ENCODE measurements at places on chromosomes 11 and 22.

DNA sequence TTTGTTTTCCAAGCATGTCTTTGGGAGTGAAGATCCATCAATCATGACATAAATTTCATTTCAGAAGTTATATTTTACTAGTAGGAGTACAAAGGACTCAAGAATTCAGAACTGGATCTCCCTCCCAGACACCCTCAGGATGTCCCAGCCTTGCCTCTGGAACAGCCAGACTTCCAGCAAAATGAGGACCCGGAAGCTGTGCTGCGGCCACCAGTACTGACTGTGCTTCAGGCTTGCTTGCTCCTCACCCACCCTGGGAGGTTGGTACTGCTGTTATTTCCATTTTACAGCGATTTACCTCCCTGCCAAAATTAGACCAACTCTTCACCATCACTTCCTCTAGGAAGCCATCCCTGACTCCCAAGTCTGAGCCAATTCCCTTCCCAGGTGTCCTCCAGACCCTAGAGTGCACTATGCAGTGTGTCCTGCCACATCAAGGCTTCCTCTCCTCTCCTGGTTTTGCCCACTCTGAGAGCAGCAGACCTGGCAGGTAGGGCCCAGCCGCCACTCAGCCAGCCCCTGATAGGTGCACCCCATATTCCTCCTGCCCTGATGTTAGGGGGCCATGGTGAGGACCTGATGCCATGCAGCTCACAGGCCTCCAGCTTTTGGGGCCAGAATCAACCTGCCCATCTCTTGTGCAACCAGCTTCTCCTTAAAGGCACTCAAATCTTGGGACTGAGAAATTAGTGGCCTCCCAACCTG is 47.3 kb upstream of the WNT7B start:
- no peak for DNase-seq

GRCh38 chr11:112637076-112637475 is 324.1 kb upstream of the NCAM1 start:
- DNase-seq, result no peak

DNA sequence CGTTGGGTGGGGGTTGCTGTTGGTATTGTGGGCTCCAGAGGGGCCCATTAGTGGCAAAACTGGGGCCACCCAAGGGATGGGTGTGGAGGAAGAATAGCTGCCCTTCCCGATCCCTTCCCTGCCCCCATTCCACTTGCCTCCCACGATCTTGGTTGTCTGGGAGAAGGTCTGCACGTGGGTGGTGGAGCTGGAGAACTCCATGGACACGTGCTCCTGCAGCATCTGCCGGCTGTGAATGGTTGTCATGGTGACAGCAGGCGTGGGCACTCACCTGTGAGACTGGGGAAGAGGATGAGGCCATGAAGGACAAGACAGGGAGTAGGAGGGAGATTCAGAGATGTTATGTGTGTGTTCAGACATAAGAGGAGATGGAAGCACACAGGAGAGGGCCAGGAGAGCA is 2.0 kb downstream of the IGSF22 start:
- no peak for DNase-seq

DNA sequence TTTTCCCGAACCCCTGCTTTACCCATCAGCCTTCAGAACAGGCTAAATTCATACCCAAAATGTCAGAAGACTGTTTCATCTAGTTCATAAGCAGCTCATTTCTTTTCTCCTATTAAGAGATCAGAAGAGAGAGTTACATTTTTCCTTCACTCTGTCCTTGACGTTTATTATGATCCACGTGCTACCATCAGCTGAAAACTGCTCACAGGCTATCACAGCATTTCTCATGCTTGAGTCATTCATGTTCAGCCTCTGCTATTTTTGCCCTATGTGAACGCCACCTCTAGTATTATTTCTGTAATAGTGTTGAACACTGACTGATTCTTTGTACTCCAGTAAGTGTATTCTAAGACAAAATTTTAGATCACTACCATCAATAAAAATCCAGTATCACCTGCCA is 51.9 kb downstream of the SLC1A2 start:
- no peak for DNase-seq

- no peak for DNase-seq
These were observed 55.4 kb upstream of the PLET1 start for GRCh38 chr11:112315861-112316739.

- no peak for DNase-seq
These were observed 87.8 kb downstream of the CWC15 start for GRCh38 chr11:94885581-94885980.

GRCh38 chr11:76023236-76024068 is 182.8 kb downstream of the WNT11 start:
- DNase-seq, result no peak

GRCh38 chr11:1998290-1998689 is 648 bp upstream of the H19 start:
- no peak for DNase-seq

DNA sequence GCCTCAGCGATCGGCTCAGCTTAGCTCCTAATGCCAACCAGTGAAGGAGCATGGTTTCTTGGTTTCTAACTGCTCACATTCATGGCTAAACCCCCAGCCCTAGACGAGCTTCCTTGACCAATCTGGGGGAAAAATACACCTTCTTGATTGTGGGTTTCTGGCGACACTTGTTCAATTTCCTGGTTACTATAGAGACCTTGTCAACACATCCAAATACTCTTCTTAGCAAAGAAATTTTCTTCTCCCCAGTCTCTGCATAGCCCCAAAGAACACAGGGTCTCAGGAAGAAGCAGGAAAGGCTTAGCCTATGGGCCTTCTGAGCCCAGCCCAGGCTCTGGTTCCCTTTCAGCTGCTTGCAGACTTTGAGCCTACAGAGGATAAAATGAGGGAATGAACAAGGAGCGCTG is 88.5 kb upstream of the SYT13 start:
- no peak for DNase-seq

DNA sequence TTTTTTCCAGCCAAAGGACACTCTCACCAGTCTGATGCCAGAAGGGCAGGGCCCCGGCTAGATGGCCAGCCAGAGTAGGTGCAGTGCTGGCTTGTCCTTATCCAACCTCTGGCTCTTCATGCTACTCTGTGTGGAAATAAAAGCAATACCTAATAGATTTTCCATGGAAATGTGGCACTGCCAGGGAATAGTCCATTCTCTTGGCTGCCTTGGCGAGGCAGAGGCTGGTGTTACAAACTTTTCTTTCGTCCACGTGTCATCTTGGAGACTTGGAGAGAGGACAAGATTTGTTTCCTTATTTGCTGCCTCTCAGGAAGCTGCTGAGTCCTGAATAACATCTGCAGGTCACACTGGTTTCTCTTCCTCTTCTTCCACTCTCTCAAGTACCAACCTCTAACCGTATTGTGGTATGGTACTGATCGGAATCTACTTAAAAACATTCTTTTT is 17.2 kb upstream of the C1QTNF4 start:
- no peak for DNase-seq

GRCh38 chr11:120223793-120224192 is 13.0 kb downstream of the OAF start:
- DNase-seq, result no peak

DNA sequence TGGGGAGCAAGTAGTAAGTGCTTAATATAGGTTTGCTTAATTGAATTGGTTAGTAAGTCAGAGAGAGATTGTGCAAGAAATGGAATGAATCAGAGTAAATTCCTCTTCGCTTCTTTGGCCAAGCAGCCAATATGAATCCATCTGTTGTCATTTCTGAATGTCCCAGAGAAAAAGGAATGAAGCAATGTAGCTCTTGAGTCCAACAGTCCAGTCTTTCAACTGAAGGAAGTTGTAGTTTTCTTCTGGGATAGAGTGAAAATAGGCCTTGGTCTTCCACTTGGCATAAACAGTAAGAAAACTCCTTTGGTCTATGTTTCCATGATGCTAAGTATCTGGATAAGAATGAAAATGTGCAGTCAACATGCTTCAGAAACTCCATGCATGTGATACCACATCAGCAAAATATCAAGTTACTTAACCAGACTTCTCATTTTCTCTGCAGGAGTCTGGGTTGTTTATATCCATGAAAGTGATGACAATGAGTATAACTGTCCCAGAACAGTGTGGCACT is 1.8 kb upstream of the FIBIN start:
- DNase-seq, result no peak

- DNase-seq, result no peak
These were observed 618.7 kb upstream of the CADM1 start for GRCh38 chr11:116122697-116123472.

GRCh38 chr11:60878245-60879101 is 11.1 kb downstream of the ZP1 start:
- DNase-seq, result no peak

- no peak for DNase-seq
These were observed 23.3 kb downstream of the MS4A2 start for GRCh38 chr11:60111793-60112192.

DNA sequence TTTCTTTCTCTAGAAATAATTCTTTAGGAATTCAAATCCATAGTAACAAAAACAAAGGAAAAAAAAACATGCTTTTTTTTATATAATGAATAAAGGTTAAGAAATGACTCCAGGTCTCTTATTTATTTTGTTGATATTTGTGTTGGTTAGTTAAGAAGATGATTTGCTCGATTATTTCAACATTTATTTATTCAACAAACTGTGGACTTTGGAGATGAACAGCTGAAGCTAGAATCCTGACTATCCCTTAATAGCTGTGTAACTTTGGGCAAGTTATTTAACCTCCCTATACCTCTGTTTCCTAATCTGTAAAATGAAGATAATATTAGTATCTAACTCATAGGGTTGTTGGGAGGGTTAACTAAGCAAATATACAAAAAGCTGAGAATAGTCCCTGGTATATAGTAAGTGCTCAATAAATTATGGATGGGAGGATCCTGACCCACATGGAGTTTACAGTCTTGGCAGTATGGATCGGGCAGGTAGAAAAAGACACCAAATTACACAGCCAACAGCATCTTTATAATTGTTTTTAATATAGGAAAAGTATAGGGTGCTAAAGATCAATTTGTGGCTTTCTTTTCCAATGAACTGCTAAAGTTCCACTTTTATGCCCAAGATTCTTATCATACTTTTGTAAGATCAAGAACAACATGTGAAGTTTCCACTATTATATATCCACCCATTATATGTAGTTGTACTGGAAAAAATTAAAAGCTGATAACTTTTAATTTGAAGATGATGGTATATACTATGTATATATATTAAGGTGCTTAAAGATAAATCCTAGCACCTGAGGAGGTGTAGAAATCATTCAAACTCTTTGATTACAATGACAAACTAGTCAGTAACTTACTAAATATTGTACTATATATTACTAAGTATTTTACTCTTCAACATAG is 1.3 kb upstream of the CAT start:
- DNase-seq, result no peak

DNA sequence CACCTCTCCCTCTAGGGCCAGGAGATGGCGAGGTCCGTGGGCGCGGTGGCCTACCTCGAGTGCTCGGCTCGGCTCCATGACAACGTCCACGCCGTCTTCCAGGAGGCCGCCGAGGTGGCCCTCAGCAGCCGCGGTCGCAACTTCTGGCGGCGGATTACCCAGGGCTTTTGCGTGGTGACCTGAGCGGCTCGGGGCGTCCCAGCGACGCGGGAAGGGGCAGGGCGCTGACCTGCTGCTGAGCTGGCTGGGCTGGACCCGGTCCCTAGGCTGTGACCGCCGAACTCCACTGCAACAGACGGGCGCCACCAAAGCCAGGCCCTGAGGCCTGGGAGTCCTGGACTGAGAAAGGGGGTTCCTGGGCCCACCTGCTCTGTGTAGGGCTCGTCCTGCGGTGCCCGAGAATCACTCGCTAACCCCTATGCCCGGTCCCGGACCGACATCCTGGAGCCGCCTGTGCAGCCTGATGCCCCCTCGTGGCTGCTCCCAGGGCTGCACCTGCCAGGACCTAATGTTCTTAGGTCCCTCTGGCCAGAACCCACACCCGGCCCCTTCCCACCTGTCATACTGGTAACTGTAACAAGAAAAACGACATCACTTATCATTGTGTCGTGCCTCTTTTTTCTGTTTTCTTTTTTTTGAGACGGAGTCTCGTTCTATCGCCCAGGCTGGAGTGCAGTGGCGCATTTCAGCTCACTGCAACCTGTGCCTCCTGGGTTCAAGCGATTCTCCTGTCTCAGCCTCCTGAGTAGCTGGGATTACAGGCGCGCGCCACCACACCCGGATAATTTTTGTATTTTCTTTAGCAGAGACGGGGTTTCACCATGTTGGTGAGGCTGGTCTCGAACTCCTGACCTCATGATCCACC is 15.0 kb downstream of the RHOD start:
- peak; percentile 42 for DNase-seq

DNA sequence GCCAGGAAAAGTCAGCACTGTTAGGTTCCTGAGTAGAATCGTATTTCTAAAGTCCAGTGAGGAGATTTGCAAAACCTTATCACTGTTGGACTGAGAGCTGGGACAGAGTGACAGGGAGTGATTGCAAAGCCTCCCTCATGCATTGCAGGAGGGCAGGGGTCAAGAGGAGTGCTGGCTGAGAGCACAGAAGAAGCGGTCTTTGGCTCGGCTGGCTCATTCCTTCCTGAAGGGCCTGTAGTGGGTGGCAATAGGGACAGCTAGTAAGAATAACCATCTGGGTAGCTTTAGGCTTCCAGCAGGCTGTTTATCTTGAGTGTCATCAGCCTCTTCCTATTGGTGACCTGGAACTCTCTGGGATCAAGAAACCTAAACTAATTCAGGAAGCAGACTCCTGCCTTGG is 53.4 kb downstream of the CD44 start:
- no peak for DNase-seq

DNA sequence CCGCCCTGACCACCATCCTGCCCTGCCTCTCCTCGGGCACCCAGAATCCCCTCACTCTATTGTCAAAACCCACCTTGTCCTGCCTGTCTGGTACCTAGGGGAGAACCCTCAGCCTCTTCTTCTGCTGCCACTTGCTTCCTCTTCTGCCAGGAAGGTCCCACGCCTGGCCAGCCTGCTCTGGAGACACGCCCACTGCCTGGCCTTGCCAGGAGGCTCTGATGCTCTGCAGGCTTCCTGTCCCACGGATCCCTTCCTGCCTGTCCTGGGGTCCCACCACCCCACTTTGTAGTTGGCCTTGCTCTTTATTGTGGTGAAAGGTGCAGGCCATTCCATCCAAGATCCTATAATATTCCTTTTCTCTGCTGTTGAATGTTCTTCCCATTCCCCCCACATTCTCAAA is 63.4 kb downstream of the BMAL1 start:
- DNase-seq, result no peak

GRCh38 chr11:20559523-20560300 is 39.7 kb upstream of the SLC6A5 start:
- no peak for DNase-seq

DNA sequence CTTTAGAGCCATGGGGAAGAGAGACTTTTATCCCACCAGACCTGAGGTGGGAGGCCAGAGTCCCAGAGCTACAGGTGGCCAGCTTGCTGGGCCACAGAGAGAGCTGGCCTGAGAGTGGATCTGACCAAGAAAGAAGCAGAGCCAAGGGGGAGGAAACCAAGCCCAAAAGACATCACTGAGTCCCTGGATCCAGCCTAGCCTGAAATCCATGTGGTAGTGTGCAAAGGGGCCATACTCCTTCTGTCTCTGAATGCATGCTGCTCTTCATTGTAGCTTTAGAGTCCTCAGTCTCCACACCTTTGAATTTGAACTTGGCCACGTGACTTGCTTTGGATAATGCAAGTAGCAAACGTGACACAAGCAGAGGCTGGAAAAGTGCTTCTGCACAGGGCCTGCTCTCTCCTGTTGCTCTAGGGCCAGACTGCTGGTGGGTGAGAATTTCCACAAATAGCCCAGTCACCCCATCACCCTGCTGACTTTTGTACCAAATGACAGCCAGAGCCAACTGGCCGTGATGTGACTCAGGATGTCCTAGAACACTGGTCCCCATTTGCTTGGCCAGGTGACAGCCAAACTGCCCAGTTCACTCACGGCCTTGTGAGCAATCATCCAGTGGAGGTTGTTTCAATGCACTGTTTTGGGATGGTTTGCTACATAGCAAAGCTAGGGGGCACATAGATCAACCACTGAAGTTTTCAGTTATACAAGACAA is 93.6 kb downstream of the DHCR7 start:
- DNase-seq, result no peak

GRCh38 chr22:26656891-26657851 is at the start of gene MIAT:
Gene MIAT (plus strand): TSS chr22:26657588.
- no peak for DNase-seq

All from stimulated activated CD8-positive, alpha-beta memory T cell treated with anti-CD3 and anti-CD28 coated beads, Interleukin-4, amount 100 ng/mL, for 4 hours (primary cell).